Astrocyte of the spinal cord (primary cell): ENCODE measurements at places on chromosomes 6 and 20.
A peak's percentile ranks its signal among the peaks of the same experiment; 100 is the strongest.

GRCh38 chr6:33820243-33820642, 16.4 kb upstream of the MLN start:
- no peak for DNase-seq

GRCh38 chr6:70112716-70113115, 190.2 kb downstream of the COL9A1 start:
- no peak for DNase-seq

DNA sequence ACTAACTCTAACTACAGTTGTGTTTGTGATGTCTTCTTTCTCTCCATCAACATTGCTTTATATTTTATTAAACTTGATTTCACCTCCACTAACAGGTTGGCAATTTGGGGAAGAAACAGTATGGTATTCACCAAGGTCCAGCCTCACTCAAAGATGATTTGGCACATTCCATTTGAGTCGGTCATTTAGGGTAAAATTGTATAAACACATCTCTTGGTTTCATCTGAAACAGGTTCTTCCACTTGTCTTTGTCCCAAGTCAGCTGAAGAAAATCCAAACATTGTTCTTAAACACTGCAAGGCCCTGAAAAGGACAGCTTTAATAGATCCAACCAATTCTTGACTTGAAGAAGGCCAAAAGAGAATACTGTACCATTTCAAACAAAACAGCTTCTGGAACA, 104.9 kb upstream of the NT5E start:
- DNase-seq, result no peak

DNA sequence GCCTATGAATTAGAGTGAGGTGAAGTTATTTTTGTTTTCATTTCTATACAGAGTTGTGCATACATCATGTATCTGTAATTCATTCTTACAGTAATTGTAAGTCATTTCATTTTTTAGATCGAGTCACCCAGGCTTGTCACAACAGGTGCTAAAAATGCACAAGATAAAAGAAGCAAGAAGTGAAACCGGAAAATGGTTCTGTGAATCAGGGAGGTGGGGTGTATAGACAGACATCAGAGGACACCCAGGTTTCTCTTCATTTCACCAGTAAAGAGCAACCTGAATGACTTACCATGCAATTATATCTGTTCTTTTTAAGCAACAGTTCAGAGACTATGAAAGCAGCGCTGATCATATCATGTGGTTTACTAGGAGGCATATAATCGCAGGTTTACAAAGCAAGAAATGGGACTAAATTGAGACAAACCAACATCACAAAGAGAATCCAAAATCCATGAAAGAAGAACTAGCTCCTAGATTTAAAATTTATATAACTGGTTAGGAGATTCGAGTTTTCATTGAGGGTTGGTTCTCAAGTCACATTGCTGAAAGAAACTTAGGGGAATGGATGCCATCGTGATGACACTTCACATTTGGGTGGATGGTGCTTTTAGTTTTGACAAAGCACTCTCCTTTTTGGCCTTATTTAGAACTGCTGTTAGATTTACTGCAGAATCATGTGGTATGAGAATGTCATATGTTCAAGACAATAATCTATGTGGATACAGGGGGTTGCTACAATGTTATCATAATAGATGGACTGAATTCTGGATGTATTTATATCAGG, 27.9 kb upstream of the TBC1D7 start:
- no peak for DNase-seq

DNA sequence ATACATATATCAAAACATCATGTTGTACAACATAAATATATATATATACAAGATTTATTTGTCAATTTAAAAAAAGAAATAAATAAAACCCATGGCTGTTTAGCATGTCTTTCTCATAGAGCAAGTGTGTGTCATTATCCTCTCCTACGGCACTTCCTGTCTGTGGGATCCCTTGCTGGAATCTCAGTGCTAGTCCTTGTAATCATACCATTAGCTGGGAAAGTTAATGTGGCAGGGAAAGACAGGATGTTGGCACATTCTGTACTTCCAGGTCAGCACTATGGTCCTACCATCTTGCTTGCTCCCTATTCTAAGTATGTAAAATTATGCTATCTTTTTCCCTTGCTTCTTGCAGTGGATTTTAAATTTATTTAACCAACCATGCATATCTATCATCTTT, 9.5 kb upstream of the SLC17A3 start:
- DNase-seq, result no peak

- DNase-seq, result no peak
These were observed 29.3 kb upstream of the SLC23A2 start for GRCh38 chr20:5030348-5031205.

- no peak for DNase-seq
These were observed 6.0 kb downstream of the NUP153 start for GRCh38 chr6:17700421-17701416.

DNA sequence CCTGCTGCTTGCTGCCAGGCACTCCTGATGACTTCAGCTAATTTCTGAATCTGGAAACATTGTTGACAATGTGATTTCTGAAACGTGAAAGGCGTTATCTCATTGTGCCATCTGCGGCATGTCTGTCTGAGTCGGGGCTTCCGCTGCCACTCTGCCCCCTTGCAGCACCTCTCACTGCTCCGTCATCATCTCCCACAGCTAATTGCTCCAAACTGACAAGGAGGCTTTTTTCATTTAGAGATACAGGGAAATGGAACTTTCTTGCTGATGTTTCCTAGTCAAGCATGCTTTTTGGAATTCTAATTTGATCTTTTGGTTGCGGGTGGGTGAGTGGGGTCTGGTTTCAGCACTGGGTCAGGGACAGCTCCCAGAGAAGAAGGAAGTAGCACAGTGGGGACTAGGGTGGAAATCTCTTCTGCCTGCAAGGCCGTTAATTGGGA, 233.5 kb downstream of the DHX35 start:
- no peak for DNase-seq

DNA sequence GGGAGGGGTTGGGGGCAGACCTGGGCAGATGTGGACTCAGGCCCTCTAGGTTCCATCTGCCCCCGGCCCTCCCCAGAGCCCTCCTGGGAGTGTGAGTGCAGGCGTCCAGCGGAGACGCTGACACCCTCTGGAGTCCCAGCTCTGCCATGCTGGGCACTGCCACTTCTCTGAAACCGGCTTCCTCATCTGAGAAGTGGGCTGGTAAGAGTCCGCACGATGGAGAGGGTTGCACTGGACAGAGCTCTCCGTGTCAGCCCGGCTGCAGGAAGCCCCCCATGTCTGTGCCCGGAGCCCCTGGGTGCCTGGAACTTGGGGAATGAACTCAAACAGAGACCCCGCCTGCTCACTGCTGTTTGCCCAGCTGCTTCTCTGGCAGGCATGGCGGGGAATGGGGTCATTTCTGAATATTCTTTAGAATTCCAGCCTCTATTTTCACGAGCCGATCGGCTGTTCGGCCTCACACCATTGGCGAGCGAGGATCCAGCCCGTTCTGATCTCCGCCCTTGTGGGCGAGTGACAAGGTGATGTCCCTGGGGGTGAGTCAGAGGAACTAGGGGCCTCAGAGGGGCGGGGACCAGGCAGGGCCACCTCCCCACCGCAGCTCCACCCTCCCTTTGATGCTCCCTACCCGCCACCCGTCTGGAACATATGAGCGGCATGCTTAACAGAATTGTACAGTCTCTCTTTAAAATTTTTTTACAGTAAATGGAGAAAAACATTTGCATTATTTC, 47.8 kb upstream of the GATA5 start:
- no peak for DNase-seq

- DNase-seq, result peak; percentile 19
These were observed 4.6 kb downstream of the ZNF184 start for GRCh38 chr6:27468334-27468733.

DNA sequence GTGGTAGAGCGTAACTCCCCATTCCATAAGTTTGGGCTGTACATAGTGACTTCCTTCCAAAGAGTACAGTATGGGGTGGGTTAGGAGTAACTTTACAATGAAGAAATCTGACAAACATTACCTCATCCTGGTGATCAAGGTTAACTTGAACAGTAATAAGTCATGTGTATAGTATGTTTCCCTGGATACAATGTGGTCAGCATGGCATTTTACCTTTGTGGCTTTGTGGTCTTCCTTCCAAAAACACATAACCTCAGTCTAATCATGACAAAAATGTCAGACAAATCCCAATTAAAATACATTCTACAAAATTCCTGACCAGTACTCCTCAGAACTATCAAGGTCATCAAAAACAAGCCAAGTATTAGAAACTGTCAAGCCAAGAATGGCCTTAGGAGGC, 225.1 kb downstream of the UBE3D start:
- DNase-seq, result peak; percentile 42

DNA sequence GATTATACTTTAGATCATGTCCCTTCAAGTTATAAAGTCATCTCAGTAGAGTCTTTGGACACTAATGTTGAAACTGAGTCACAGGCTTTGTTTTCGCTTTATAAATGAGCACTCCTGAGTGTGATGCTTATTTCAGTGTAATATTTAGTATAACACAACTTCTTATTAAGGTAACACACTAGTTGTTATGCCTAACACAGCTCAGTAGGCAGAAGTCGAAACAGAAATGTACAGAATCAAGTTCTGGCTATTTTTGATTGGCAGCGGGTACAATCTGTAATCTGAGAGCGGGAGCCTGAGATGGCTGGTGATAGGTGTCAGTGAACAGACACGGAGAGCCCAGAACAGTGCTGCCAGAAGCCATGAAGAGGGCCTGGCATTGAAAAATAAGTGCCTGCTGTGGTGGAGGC, 11.4 kb downstream of the HECA start:
- no peak for DNase-seq

DNA sequence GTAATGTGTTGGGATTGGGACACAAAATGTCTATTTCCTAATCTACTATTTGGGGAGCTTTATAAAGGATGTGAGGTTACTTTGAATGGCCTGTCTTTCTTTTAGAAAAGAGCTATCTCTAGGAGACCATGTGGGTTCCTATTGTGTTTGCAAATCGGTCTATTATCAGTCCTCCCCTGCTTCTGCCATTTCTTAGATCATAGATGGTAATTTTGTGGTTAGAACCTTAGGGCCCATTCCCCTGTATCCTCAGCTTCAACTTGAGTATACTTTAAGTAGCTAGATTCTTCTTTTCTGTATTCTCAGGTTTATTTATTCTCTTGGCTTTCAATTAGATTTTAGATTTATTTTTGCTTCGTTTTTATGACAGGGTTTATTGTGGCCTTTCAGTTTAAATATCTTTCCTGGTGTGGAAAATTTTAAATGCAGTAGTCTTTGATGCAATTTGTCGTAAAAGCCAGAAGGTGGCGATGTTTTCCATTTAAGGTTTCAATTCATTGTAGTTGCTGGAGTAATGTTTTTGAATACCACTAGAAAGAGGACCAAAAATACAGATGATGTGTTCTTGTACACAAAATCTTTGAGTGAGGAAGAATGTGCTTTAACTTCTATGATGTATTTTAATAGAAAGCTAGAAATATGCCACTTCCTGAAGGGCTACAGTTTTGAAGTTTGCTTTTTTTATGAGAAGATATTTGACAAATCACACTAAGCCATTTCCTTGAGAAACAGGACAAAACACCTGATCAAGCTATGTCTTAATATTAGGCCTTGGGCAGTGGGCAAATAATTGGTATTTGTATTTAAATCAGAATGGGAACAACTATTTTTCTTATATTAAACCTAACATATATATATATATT, 20.3 kb downstream of the TBPL1 start:
- peak; percentile 77 for DNase-seq

GRCh38 chr6:157693867-157694266, 129.2 kb upstream of the SNX9 start:
- DNase-seq, result no peak

GRCh38 chr20:64005394-64005793, 24.5 kb downstream of the PRPF6 start:
- DNase-seq, result no peak

GRCh38 chr6:55825402-55826051, 49.9 kb downstream of the BMP5 start:
- peak; percentile 56 for DNase-seq

GRCh38 chr6:19999319-20000191, 162.4 kb downstream of the ID4 start:
- DNase-seq, result no peak

GRCh38 chr6:13290335-13290734, 38.0 kb downstream of the TBC1D7 start:
- no peak for DNase-seq
